ENCODE measurements at places on chromosomes 7 and 10.

- no peak for DNase-seq
Measured at GRCh38 chr7:154881026-154881425, 121.9 kb downstream of the PAXIP1 start.

DNA sequence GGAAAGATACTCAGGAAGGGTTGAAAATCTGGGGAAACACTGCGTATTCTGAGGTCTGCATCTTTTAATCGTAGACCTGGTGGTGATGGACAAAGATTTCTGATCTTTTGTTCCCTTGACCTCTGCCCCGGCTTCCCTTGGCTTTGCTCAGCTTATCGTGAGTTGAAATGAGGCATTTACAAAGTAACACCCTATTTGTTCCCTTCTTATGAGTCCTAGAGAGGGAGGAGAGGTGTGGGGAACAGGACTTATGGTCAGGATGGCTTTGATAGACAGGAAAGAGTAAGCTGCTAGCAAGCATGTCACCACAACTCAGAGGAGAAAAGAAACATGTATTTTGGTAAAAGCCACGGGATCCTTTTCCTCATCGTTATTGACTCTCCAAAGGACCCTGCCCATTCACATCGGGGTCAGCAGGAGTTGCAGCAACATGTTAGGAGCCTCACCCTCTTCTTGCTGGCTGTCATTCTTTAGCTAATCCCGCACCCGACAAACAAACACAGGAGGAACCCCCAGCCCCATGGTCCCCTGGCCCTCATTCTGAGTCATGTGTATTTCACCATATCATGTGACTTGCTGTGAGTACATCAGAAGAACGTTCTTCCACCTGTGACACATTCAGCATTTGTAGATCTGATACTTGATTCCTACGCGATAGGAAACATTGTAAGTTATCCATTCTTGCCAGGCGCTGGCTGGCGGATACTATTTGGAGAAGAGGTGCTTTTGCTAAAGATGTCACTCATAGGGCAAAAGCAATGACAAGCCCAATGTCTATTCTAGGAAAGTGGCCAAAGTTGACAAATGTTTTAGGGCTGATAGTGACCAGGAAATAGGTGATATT, 170.1 kb downstream of the RTKN2 start:
- no peak for DNase-seq

GRCh38 chr7:63887031-63887430, 111.6 kb upstream of the ZNF722 start:
- DNase-seq: no peak

DNA sequence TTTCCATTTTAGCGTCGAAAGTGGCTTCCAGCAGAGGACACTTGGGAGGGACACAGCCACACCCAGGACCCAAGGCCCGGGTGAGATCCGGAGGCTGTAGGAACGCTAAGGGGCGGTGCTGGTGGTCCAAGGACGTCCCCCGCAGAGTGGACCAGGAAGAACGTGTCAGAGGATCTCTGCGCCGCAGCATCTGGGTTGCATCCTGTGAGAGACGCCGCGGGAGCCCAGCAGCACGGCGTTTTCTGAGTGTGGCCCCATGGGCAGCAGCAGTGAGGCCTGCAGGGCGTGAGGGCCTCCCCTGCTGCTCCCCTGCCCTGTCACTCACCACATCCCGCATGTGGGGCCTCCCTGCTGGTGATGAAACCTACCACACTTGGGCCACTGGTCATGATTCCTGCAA, 40.5 kb upstream of the BNIP3 start:
- no peak for DNase-seq

Data from ecto neural progenitor cell (in vitro differentiated cells).